Mesothelial cell of epicardium (in vitro differentiated cells): ENCODE measurements at places on chromosomes 2 and 18.

DNA sequence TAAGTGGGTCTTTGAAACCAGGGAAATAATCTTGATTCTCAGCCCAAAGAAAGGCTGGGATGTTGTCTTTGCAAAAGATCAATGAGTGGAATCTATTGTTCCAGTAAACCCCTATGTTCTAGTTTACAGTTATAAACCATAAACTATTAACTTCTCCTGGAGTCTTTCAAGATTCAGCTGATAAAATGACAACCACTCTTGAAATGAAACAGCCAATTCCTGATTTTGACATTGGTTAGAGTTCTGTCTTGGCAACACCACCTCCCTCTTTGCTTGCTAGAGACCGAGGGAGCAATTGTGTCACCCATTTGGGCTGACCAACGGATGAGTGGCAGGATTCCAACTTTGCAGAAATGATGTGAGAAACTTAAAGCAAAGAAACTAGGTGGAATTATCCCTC is 746.9 kb downstream of the SLC4A3 start:
- no peak for DNase-seq

DNA sequence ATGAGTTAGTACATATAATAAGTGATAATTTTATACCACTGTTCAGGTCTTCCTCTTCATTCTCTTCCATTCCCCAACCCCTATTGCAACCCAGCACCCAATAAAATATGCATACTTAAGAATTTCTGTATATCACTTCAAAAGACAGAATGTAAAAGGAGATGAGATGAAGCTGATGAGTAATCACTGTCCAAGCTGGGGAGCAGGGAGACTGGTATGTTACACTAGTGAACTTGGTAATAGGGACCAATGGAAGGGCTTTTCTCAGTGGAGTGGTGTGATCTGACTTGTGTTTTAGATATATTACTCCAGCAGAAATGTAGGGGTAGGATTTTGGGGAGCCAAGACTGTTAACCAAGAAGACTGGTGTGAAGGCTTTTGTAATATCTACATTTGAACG is 18.0 kb upstream of the ARHGAP28 start:
- no peak for DNase-seq

DNA sequence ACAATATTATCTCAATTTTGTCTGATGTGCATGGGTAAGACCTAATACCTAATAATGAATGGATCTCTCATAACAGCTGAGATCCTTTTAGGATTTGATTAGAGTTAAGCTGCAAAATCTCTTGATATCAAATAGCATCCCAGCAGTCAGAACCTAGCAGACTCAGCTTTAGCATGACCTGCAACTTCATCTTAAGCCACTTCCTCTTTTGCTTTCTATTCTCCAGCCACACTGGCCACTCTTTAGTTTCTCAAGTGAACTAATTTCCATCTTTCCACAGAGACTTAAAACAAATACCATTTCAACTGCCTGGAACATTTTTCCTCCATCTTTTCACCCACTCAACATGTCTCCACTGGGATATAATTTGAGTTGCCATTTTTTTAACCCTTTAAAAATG is 1251.6 kb upstream of the ZEB2 start:
- DNase-seq = no peak

GRCh38 chr2:231680992-231681852 is 27.1 kb upstream of the PTMA start:
- peak; percentile 77 for DNase-seq

GRCh38 chr2:54878182-54878581 is 154.7 kb downstream of the EML6 start:
- no peak for DNase-seq

DNA sequence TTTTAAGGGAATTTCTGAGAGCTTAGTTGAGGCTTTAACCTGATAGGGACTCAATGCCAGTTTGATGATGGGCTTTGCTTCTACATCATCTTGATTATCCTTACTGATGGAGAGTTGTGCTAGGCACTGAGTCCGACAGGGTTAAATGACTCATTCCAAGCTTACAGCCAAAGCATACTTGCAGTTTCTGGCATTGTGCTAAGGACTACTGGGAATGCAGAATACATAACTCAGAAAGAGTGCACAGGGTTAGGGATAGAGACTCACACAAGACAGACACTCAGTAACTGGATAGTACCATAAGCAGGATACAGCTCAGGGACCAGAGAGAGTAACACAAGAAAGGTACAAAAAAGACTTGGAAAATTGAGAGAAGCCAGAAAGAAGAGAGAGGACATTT is 94.1 kb upstream of the SLC14A2 start:
- DNase-seq = no peak

DNA sequence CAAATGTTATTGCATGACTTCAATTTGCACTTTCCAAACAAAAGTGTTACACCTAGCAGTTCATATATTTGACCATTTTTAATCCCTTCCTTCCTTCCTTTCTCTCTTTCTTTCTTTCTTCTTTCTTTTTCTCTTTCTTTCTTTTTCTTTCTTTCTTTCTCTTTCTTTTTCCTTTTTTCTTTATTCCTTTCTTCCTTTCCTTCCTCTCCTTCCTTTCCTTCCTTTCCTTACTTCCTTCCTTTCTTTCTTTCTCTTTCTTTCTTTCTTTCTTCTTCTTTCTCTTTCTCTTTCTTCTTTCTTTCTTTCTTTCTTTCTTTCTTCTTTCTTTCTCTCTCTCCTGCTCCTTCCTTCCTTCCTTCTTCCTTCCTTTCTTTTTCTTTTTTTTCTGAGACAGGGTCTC is 146.7 kb upstream of the ALKAL2 start:
- no peak for DNase-seq

GRCh38 chr2:233081232-233081730 is 21.1 kb downstream of the INPP5D start:
- no peak for DNase-seq

DNA sequence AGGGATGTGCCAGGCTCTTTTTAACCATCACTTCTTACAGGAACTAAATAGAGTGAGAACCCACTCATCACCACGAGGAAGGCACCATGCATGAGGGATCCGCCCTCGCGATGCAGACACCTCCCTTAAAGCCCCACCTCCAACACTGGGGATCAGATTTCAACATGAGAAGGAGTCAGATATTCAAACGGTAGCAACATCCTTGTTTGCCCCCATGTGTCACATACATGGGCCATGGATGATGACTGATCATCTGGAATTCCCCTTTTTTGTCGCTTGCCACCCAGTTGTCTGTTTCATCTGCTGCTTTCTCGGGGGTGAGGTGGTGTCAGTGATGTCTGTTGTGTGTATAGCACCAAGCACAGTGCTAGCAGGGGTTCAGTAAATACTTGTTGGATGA is 57.9 kb downstream of the NCK2 start:
- DNase-seq = no peak

DNA sequence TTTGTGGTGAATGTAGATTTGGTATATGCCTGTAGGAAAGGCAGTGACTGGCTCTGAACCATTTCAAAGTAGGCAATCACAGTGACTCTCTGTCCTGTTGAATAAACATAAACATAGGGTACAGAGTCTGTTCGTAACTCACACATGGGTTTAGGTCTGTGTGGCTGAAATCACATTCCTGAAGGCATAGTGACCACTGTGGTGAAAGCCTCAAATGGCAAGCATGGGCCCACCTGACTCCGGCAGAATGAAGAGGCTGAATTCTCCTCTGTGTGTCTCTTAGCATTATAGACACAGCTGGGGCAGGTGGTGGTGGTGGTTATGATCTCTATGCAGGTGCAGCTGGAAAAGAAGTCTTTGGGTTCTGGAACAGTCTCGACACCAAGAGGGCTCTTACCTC is 61.2 kb downstream of the ITGA6 start:
- no peak for DNase-seq

GRCh38 chr2:85770786-85771409 is 17.1 kb downstream of the ATOH8 start:
- no peak for DNase-seq

DNA sequence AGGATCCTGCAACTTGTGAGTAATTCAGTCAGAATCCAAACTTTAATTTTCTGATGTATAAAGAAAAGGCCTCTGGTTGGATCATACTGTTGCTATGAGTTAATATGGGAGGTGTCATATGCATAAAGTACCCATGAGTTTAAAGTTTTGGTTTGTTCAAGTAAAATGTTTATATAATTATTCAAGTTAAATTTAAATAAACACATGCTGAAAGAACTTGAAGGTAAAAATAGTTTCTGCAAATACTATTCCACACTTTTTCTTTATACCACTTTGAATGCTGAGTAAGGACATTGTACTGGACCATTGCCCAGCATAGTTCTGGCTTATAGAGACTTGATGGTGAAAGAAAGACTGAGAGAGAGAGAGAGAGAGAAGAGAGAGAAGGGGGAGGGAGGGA is 30.7 kb downstream of the PKP4 start:
- DNase-seq = no peak

- no peak for DNase-seq
Measured at GRCh38 chr18:44651918-44652572, 28.6 kb upstream of the SETBP1 start.

DNA sequence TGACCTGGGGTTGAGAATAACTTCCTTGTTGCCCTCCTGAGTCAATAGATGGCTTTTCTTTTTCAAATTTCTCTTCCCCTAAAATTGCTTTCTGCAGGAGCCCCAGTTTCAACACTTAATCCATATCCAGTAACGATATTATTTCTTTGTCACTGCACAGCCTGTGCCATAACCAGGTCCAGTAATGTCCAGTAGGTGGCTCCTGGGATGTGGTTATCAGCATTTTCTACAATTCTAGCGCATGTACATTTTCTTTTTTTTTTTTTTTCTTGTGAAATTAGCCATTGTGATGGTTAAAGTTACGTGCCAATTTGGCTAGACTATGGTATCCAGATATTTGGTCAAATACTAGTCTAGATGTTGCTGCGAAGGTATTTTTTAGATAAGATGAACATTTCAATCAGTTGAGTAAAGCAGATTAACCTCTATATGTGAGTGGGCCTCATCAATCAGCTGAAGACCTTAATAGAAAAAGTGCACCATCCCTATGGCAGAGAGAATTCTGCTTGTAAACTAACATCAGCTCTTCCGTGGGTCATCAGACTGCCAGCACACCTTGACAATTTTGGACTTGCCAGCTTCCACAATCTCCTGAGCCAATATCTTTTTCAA is 72.9 kb upstream of the SCG2 start:
- DNase-seq = no peak

GRCh38 chr2:173741759-173742158 is 223.4 kb downstream of the SP3 start:
- DNase-seq = no peak

- DNase-seq = peak; percentile 14
Measured at GRCh38 chr2:238496756-238497609, 70.3 kb downstream of the ASB1 start.

GRCh38 chr2:232386490-232386739 is 7.9 kb downstream of the ALPP start:
- no peak for DNase-seq

GRCh38 chr18:58180172-58180571 is 136.1 kb downstream of the NEDD4L start:
- DNase-seq = no peak

DNA sequence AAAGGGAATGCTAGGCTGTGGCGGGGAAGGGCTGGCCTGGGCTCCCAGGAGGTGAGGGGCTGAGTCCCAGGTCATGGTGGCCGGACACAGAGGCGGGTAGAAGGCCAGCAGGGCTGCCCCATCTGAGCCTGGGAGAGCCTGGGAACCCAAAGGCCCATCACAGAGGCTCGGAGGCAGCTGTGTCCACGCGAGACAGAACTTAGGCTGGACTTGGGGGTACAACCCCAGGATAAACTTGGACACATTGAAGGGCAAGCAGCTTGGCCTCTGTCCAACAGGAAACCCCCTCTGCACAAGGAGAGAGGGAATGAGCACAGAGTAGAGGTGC is 95.9 kb downstream of the ZFP36L2 start:
- DNase-seq = no peak

GRCh38 chr18:73156117-73156516 is 288.3 kb upstream of the NETO1 start:
- no peak for DNase-seq

GRCh38 chr2:5951471-5951870 is 259.3 kb downstream of the SOX11 start:
- DNase-seq = no peak

- peak; percentile 69 for DNase-seq
Measured at GRCh38 chr2:219331560-219332213, 857 bp downstream of the RESP18 start.

- no peak for DNase-seq
Measured at GRCh38 chr2:193103064-193103463, 908.3 kb upstream of the TMEFF2 start.

DNA sequence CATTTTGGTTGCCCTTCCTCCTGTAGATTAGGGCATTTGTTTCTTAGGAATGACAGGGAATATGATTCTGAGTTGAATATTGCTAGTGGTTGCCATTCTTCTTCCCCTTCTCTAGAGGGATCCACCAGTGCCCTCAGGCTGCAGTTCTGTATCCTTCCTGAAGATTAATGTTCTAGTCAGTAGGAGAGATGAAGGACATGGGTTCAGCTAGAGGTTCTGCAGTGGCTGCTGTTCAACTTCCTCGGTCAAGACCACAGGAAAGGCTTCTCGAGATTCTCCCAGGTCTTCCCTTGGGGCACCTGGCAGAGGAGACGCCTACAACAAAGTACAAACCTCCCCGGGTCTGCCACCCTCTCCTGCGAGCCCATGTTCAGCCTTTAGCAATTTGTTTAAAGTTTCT is 325.5 kb downstream of the AFF3 start:
- no peak for DNase-seq
